ENCODE measurements at places on chromosomes 11 and 22.
A peak's percentile ranks its signal among the peaks of the same experiment; 100 is the strongest.

DNA sequence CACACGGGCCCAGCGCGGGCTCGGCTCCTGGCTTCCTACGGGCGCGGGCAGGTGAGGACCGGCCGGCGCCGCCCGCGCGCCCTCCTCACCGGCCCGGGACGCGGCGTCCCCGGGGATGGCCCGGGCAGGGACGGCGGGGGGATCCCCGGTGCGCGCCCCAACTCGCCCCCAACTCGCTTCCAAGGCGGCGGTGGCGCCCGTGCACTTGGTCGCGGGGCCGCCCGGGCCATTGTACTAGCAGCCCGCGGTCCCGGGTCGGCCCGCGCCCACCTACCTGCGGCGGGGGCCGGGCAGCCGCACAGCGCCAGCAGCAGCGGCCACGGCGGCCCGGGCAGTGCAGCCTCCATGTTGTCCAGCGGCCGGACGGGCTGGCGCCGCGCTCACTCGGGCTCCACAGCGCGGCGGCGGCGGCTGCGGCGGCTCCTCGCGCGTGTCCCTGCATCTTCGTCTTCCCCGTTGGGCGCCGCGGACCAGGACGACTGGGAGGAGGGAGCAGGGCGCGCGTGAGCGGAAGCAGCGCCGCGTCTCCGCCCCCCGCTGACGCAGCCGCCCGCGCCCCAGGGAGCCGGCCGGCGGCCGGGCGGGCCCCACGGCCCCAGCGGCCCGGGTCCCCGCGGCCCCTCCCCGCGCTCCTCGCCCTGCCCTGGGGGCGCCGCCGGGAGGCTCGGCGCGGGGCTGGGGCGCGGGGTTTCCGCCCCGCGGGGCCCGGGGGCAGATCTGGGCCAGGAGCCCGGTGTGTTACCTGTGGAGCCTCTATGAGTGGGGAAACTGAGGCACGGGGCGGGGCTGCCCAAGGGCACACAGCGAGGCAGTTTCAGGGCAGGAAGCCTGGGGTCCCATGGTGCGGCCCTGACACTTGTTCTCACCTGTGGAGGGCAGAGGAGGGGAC lies 159.3 kb upstream of the GRK3 start:
- H3K27me3 ChIP-seq = no peaks in the 10 kb centered on the region
- H3K4me1 ChIP-seq = peaks cover 42% of the 10 kb centered on the region
- H3K36me3 ChIP-seq = no peaks in the 10 kb centered on the region
- peak overlapping the region; percentile 59 for H3K4me3 ChIP-seq

DNA sequence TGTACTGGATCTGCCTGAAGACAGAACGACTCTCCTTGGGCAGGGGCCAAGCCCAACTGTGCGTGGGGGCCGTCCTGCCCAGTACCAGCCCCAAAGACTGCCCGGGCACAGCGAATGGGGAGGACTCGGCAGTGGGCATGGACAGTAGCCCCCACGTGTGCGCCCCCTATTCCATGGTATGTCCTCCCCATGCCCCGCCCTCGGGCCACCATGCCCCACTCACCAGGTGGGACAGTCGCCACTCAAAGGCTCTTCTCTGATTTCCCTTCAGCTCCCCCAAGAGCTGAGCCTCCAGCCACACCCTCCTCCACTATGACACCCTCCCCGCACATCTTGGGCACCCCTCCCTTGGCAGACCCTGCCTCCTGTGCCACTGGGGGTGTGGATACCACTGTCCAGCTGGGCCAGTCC lies 43.5 kb downstream of the GNB1L start:
- H3K36me3 ChIP-seq = peaks cover 18% of the 10 kb centered on the region
- H3K27ac ChIP-seq = no peak overlapping the region
- no peak overlapping the region for H3K4me3 ChIP-seq
- no peaks in the 10 kb centered on the region for H3K27me3 ChIP-seq
- H3K4me1 ChIP-seq = peaks cover 15% of the 10 kb centered on the region

- H3K36me3 ChIP-seq = no peaks in the 10 kb centered on the region
- H3K27me3 ChIP-seq = no peaks in the 10 kb centered on the region
- H3K27ac ChIP-seq = no peak overlapping the region
These were observed 68.3 kb upstream of the CRYBB3 start for GRCh38 chr22:25131198-25131887.

DNA sequence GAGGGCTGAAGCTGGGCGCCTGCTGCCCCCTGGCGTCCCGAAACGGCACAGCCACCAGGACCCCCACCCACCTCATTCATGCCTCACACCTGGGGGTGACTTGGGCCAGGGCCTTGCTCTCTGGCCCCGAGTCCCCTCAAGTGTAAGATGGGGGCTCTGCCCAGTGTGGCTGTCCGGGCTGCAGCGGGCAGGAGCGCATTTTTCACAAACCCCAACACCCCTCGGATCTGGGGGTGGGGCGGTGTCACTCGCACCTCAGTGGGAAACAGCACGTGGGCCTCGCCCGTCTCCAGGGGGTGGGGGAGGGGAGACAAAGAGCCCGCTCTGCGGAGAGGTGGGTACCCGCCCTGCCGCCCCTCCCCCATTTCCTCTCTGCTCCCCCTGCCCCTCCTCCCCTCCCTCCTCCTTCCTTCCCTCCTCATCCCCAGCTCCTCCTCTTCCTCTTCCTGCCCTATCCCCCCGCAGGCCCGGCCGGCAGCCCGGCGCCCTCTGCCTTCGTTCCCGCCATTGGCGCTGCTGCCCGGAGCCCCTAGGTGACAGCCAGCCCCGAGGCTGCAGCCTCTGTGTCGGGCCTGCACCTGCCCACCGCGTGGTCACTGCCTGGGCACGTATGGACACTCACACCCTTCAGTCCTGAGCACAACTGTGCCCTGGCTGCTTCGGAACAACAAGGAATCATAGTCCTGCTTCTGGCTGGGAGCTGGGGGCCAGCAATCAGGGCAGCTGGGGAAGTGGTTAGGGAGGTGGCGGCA lies 6.8 kb upstream of the CDKN1C start:
- no peaks in the 10 kb centered on the region for H3K36me3 ChIP-seq
- H3K27ac ChIP-seq = peak overlapping the region; percentile 53
- DNase-seq = peak; percentile 81
- no peaks in the 10 kb centered on the region for H3K27me3 ChIP-seq

- no peak overlapping the region for H3K4me3 ChIP-seq
- no peaks in the 10 kb centered on the region for H3K4me1 ChIP-seq
- no peak for DNase-seq
- peaks cover 6% of the 10 kb centered on the region for H3K27me3 ChIP-seq
These were observed 13.9 kb downstream of the DUSP8 start for GRCh38 chr11:1557904-1558774.

GRCh38 chr11:10725907-10726253 lies 25.2 kb upstream of the CTR9 start:
- no peak for DNase-seq
- no peak overlapping the region for H3K4me3 ChIP-seq
- no peaks in the 10 kb centered on the region for H3K36me3 ChIP-seq
- H3K27me3 ChIP-seq = no peaks in the 10 kb centered on the region
- H3K27ac ChIP-seq = no peak overlapping the region

GRCh38 chr22:37907036-37907954 lies 1.2 kb downstream of the MICALL1 start:
- no peak for DNase-seq
- H3K36me3 ChIP-seq = no peaks in the 10 kb centered on the region
- H3K4me3 ChIP-seq = peak overlapping the region; percentile 60
- H3K27ac ChIP-seq = peak overlapping the region; percentile 55
- no peaks in the 10 kb centered on the region for H3K27me3 ChIP-seq

DNA sequence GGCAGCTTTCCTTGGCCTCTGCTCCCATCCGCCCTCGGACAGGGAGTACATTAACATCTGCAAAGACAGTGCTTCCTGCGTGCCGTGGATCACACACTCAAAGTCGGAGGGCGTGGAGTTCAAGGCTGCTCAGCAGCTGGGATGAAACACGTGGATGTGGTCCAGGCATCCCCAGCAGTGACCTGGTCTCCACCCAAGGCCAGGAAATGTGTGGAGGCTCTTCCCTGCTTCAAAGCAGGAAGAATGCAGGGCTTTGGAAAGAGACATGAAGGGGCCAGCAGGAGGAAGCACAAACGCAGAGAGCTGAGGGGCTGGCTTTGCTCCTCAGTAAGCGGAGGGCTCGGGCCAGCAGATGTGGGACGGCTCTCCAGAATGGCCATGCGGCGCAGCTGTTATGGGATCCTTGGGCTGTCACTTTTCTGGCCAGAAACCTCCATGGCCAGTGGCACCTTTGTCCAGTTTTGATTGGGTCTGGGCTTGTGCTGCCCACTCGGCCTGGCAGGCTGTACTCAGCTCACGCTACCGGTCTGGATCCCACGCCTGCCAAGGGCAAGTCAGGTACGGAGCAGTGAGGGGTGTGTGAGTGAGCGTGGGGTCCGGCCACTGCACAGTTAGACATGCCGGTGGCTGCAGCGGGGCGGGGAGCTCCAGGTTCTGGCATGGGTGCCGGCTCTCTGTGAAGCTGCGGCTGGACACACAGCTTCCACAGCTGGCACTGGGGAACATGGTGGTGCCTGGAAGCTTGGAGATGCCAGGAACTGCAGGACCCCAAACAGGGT lies 438.0 kb downstream of the TBC1D22A start:
- no peak overlapping the region for H3K4me3 ChIP-seq
- H3K27ac ChIP-seq = no peak overlapping the region
- no peaks in the 10 kb centered on the region for H3K27me3 ChIP-seq

GRCh38 chr11:95230810-95231126 lies 234 bp downstream of the SESN3 start:
- no peaks in the 10 kb centered on the region for H3K36me3 ChIP-seq
- H3K27me3 ChIP-seq = no peaks in the 10 kb centered on the region
- DNase-seq = peak; percentile 31
- H3K4me1 ChIP-seq = peaks cover 16% of the 10 kb centered on the region

DNA sequence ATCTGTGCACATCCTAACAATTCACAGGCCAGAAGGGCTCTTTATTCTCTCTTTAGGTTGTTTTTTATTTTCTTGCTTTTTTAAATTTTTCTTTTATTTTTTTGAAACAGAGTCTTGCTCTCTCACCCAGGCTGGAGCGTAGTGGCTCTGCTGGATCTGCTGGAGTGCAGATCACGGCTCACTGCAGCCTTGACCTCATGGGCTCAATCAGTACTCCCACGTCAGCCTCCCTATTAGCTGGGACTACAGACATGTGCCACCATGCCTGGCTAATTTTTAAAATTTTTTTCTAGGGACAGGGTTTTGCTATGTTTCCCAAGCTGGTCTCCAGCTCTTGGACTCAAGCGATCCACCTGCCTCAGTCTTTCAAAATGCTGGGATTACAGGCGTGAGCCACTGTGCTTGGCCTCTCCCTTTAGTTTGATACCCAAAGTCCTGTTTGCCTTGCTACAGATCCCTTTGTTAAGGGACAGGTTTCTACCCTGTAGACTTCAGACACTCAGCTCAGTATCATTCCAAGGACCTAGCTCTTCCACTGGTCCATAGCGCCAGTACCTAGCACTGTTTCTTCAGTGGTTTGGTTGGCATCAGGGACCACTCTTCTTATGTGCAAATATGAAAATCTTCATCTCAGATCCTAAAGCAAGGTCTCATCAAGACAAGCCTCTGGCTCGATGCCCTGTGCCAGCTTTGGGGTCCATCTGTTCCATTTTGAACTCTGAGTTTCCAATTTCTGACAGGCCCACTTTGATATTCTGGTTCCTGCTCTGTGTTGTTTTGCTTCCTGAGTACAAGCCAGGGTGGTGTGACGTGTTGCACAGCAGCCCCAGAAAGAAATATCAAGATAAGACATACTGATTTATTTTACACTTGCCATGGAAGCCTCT lies 211.7 kb downstream of the FAT3 start:
- no peaks in the 10 kb centered on the region for H3K4me1 ChIP-seq
- H3K4me3 ChIP-seq = no peak overlapping the region
- H3K27ac ChIP-seq = no peak overlapping the region
- H3K27me3 ChIP-seq = no peaks in the 10 kb centered on the region

GRCh38 chr11:113681282-113681681 lies 24.8 kb downstream of the TMPRSS5 start:
- H3K4me3 ChIP-seq = no peak overlapping the region
- H3K27me3 ChIP-seq = no peaks in the 10 kb centered on the region
- no peaks in the 10 kb centered on the region for H3K4me1 ChIP-seq
- DNase-seq = no peak
- H3K36me3 ChIP-seq = no peaks in the 10 kb centered on the region

DNA sequence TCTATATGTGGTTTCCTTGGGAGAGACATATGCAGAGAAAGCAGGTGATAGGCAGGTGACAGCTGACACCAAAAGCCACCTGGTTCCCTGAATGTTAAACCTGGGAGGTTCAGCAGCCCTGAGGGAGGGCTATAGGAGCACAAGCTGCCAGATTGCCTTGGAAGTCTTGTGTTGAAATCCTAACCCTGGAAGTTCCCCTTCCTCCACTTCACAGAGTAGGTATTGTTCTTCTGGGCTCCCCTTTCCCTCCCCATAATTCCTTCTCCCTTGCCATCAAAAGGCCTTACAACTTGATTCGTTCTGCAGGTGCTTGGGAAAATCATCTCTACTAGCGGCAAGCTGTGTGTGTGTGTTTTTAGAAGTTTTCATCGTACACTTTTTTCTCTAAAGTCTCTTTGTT lies 5.4 kb downstream of the LDLRAD3 start:
- DNase-seq = no peak
- H3K27ac ChIP-seq = no peak overlapping the region
- peaks cover 8% of the 10 kb centered on the region for H3K27me3 ChIP-seq
- peaks cover 3% of the 10 kb centered on the region for H3K4me1 ChIP-seq
- H3K36me3 ChIP-seq = no peaks in the 10 kb centered on the region
- no peak overlapping the region for H3K4me3 ChIP-seq

DNA sequence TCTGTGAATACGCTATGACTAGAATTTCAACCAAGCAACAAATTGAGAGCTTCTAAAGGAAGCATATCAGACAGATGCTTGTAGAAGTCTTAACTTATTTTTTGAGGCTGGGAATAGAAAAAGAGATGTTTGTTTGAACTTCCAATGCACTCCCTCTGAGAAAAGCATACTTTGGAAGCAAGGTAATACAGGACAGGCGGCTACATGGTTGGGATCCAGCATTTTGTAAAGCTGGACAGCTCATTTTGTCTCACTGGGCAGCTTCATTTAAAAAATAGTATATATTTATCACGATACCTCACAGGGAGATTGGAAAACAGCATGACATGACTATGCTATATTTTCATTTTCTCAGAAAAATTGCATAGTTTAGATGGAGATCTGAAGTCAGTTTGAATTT lies 821.3 kb upstream of the API5 start:
- no peaks in the 10 kb centered on the region for H3K27me3 ChIP-seq
- no peak for DNase-seq
- no peaks in the 10 kb centered on the region for H3K36me3 ChIP-seq
- no peak overlapping the region for H3K4me3 ChIP-seq

GRCh38 chr22:18994701-18995326 lies 58.7 kb upstream of the PRODH start:
- no peaks in the 10 kb centered on the region for H3K4me1 ChIP-seq
- no peak overlapping the region for H3K4me3 ChIP-seq
- no peaks in the 10 kb centered on the region for H3K36me3 ChIP-seq
- no peak for DNase-seq
- peaks cover 5% of the 10 kb centered on the region for H3K27me3 ChIP-seq

DNA sequence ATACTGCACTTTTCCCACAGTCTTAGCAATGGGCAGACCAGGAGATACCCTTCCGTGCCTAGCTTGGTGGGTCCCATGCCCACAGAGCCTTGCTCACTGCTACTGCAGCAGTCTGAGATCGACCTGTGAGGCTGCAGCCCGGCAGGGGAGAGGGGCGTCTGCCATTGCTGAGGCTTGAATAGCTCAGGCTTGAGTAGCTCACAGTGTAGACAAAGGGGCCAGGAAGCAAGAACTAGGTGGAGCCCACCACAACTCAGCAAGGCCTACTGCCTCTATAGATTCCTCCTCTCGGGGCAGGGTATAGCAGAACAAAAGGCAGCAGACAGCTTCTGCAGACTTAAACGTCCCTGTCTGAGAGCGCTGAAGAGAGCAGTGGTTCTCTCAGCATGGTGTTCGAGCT lies 118.1 kb downstream of the BARX2 start:
- H3K4me1 ChIP-seq = no peaks in the 10 kb centered on the region
- DNase-seq = no peak
- H3K4me3 ChIP-seq = no peak overlapping the region
- no peaks in the 10 kb centered on the region for H3K27me3 ChIP-seq
- H3K27ac ChIP-seq = no peak overlapping the region
